ENCODE measurements at places on chromosomes 5 and 9. TPM values are rescaled to one million over a fixed set of nuclear protein-coding genes. Genes with fewer than 3 reads are reported as not detected.

CTSV gene
- 0.22 TPM for total RNA-seq

IGIP gene
- total RNA-seq = 13.3 TPM

LCN9 gene
- total RNA-seq = not detected

FAM78A gene
- total RNA-seq = 6.3 TPM

SLF1 gene
- 3.3 TPM for total RNA-seq

SH3RF2 gene
- 1.6 TPM for total RNA-seq

PPP3R2 gene
- not detected for total RNA-seq

LURAP1L gene
- 21.7 TPM for total RNA-seq

Data from mesenteric fat pad (tissue), 1 donor.